Activated naive CD8-positive, alpha-beta T cell treated with anti-CD3 and anti-CD28 coated beads, Interleukin-2, amount 10 ng/mL, durations not matched to agents 7 days and 5 days (primary cell): ENCODE measurements at places on chromosomes 13 and 19.

DNA sequence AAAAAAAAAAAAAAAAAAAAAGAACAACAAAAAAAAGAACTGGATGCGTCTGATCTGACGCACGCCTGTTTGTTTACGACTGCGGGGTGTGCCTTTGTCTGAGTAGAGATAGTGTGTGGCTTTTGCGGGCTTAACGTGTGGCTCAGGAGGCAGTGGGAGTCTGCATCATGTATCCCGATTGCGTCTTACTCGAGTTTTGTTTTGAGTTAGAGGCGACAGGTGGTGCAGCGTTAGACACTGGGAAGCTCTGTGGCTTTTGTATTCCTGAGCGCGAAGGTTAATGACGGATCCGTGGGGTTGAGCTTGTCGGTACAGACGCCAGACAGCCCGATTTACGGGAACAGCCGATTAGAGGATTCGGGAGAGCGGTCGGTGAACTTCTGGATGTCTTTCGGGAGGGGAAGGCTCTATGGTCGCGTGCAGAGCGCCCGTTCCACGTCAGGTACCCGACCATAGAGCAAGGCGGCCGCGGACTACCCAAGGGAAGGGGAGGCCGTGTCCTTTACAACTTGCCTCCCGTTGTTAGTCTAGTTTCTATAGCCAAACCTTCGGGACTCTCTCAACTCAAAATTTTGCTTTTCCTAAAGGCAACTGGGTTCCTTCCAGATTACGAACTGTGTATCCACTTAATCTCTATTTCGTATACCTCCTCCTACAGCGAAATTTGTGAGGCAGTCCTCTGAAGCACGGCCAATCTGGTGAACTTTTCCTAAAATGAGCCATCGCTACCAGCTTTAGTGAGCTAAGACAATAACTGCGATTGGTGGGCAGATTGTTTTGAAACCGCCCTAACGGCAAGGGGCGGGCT lies 926 bp upstream of the HNRNPUL1 start:
- peaks cover 35% of the 10 kb centered on the region for H3K4me1 ChIP-seq
- H3K27me3 ChIP-seq = peaks cover 3% of the 10 kb centered on the region
- DNase-seq = peak; percentile 80
- peak overlapping the region; percentile 100 for H3K27ac ChIP-seq
- peaks cover 20% of the 10 kb centered on the region for H3K36me3 ChIP-seq

DNA sequence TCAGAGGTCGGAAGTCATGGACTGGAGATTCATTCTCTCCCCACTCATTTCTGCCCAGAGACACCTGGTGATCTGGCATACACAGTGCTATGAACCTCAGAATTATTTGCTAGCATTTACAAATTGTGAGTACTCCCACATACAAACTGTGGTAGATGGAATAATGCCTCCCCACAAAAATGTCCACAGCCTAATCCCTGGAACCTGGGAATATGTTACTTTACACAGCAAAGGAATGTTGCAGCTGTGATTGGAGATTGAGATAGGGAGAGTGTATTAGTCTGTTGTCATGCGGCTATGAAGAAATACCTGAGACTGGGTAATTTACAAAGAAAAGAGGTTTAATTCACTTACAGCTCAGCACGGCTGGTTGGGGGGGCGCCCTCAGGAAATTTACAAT lies 3.1 kb upstream of the UQCRFS1 start:
- peaks cover 4% of the 10 kb centered on the region for H3K27me3 ChIP-seq
- no peak overlapping the region for H3K27ac ChIP-seq
- no peak overlapping the region for H3K4me3 ChIP-seq
- H3K4me1 ChIP-seq = peaks cover 15% of the 10 kb centered on the region

DNA sequence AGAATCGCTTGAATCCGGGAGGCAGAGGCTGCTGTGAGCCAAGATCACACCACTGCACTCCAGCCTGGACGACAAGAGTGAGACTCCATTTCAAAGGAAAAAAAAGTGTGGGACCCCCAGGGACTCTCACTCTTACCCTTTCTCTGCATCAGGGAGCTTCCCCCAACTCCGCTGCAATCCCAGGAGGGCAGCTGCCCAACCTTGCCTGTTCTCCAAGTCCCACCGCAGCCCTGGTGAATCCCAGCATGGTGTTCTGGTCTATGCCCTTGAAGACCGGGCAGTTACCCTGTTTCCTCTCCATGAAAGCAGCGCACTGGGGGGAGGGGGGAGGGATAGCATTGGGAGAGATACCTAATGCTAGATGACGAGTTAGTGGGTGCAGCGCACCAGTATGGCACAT lies 35.7 kb upstream of the DPRX start:
- no peak overlapping the region for H3K27ac ChIP-seq
- no peak for DNase-seq
- H3K36me3 ChIP-seq = no peaks in the 10 kb centered on the region
- no peaks in the 10 kb centered on the region for H3K4me1 ChIP-seq

GRCh38 chr19:1017115-1017905 lies 3.6 kb downstream of the TMEM259 start:
- peak overlapping the region; percentile 49 for H3K4me3 ChIP-seq
- no peak for DNase-seq
- H3K4me1 ChIP-seq = peaks cover 17% of the 10 kb centered on the region
- H3K27ac ChIP-seq = peak overlapping the region; percentile 68
- H3K27me3 ChIP-seq = no peaks in the 10 kb centered on the region

DNA sequence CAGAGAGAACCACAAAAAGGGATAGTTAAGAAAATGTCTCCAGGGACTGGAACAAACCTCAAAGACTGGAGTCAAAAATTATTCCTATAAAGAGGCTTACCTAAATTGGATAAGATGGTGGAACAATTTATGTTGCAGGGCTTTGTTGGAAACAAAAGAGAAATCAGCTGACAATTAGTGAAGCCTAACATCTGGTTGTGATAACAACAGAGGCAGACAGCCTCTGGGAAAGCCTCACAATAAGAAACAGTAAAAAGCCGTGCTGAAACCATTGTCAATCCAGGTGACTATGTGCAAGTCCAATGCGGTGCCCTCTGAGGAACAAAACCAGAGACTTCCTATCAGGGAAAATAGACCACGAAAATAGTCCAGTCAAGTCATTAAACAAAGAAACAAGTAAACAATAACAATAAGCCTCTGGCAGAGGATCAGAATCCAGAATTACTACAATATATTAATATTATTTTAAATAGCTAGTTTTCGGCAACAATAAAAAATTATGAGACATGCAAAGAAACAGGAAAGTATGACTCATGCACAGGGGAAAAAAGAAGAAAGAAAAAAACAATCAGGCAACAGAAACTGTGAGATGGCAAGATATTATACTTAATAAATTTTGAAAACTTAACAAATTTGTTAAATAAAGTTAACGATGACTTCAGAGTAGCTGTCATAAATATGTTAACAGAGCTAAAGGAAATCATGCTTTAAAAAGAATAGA lies 99.7 kb upstream of the RXFP2 start:
- DNase-seq = no peak
- no peaks in the 10 kb centered on the region for H3K27me3 ChIP-seq
- H3K36me3 ChIP-seq = no peaks in the 10 kb centered on the region
- H3K27ac ChIP-seq = no peak overlapping the region
- no peak overlapping the region for H3K4me3 ChIP-seq
- no peaks in the 10 kb centered on the region for H3K4me1 ChIP-seq

GRCh38 chr19:1408300-1409203 lies 1.2 kb downstream of the DAZAP1 start:
- peak; percentile 74 for DNase-seq
- no peaks in the 10 kb centered on the region for H3K27me3 ChIP-seq
- peaks cover 15% of the 10 kb centered on the region for H3K36me3 ChIP-seq
- H3K27ac ChIP-seq = peak overlapping the region; percentile 94

DNA sequence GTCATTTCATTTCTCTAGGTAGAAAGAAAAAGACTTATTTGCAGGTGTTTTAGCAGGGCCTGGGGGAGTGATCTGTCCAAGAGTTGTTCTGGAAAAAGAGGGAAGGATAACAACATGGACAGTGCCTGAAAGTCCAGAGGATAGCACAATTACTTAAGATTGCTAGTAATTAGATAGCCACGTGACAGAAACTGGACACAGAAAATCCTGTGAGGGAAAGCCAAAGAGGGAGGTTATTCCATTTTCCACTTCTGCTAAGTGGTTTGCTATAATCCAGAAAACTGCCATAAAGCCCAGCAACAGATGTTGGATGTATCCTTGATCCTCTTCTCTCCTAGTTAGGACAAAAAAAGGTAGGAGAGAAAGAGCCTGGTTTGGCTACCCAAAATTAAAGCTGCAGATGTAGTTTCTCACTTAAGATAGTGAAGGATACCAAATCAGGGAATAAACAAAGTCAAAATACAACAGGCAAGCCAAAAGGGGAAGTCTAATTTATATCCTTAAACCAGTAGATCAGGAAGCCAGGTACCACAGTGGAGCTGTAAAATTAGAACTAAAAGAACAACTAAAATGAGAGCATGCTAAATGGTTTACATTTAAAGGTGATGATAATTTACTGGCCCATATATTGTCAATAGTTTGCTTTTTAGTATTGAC lies 140.2 kb downstream of the VWA8 start:
- H3K27me3 ChIP-seq = no peaks in the 10 kb centered on the region
- H3K4me3 ChIP-seq = no peak overlapping the region
- H3K36me3 ChIP-seq = peaks cover 14% of the 10 kb centered on the region
- DNase-seq = no peak
- no peak overlapping the region for H3K27ac ChIP-seq
